Parietal lobe (tissue), 2 donors: ENCODE measurements at places on chromosomes 7 and 10. TPM values are rescaled to one million over a fixed set of nuclear protein-coding genes. Genes with fewer than 3 reads are reported as not detected.

The FGFR2 gene
- 77.9 TPM for total RNA-seq

The AKR1C1 gene
- total RNA-seq = 46.0 TPM

The KIAA1549 gene
- total RNA-seq = 57.9 TPM

The ASB10 gene
- not detected for total RNA-seq

The LFNG gene
- total RNA-seq = 12.8 TPM
